Type B pancreatic cell (in vitro differentiated cells): ENCODE measurements at places on chromosomes 6 and 20. TPM values are rescaled to one million over a fixed set of nuclear protein-coding genes. Genes with fewer than 3 reads are reported as not detected.

GRCh38 chr6:77010931-77011542 lies 452.3 kb downstream of the HTR1B start:
- no peaks in the 10 kb centered on the region for H3K4me1 ChIP-seq
- no peak overlapping the region for H3K4me3 ChIP-seq
- no peaks in the 10 kb centered on the region for H3K27me3 ChIP-seq
- H3K27ac ChIP-seq, result no peak overlapping the region
- H3K36me3 ChIP-seq, result no peaks in the 10 kb centered on the region

DNA sequence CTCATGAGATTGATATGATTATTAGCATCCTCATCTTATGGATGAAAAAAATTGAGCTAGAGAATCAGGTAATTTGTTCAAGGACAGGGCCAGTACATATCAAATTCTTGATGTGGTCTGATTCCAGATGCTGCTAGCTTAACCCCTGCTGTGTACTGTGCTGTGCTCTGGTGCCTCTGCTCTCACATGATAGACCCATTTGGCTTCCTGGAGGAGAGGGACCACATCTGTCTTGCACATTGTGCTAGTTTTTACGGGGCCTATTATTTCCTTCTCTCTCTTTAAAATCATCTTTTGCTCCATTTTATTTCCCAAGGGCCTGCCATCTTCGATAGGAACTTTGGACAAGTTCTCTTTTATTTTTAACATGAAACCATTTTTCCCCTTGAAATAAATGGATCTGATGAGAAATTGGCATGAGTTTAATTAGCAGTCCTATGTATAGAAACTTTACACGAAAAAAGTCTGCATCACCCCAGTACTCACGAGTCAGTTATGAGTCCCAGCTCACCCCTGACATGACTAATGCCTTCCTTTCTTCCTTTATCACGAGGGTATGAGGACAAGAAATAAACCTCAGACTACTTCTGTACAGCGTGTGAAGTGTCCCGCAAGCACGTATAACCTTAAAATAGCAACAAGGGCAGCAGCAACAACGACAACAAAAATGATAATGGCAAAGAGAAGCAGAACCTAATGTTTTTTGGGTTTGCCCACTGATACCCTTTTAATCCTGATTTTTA lies 26.5 kb downstream of the CD109 start:
- peaks cover 8% of the 10 kb centered on the region for H3K4me1 ChIP-seq
- H3K36me3 ChIP-seq, result no peaks in the 10 kb centered on the region
- H3K27ac ChIP-seq, result no peak overlapping the region
- DNase-seq, result no peak

GRCh38 chr6:153237670-153238069 lies 106.6 kb upstream of the RGS17 start:
- no peak overlapping the region for H3K4me3 ChIP-seq
- H3K27me3 ChIP-seq, result peaks cover 6% of the 10 kb centered on the region
- no peaks in the 10 kb centered on the region for H3K4me1 ChIP-seq
- H3K36me3 ChIP-seq, result no peaks in the 10 kb centered on the region

- H3K27me3 ChIP-seq, result peaks cover 19% of the 10 kb centered on the region
- no peak overlapping the region for H3K4me3 ChIP-seq
- no peaks in the 10 kb centered on the region for H3K36me3 ChIP-seq
- DNase-seq, result no peak
- H3K4me1 ChIP-seq, result no peaks in the 10 kb centered on the region
Observed at GRCh38 chr6:1267057-1267732, 44.7 kb upstream of the FOXQ1 start.

DNA sequence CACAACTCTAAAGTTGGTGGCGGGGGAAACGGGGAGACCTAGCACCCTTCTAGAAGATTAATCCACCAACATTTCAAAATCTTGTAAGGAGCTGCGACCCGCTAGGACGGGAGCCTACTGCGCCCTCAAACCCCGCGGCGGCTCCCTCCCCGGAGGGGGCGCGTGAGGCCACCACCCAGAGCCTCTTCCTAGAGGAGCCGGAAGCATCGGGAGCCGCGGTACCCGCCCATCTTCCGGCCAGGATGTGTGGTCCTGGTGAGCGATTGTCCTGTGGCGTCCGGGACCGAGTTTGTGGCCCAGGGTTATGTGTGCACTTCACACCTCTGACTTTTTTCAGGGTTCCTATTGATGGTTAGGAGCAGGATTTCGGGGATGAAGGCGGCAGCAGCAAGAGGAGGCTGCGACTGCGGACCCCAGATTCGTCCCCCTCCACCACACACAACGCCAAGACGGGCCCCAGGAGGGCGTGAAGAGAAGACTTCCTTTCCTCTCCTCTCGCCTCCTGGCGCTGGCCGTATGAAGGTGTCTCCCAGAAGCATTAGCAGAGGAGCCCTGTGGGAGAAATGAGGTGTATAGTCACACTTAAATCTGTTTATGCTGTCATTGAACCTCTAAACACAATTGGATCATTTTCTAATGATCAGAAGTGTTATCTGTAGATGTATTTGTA lies 10.7 kb downstream of the ZNF165 start:
- DNase-seq, result no peak
- no peaks in the 10 kb centered on the region for H3K27me3 ChIP-seq
- H3K27ac ChIP-seq, result no peak overlapping the region

- no peaks in the 10 kb centered on the region for H3K27me3 ChIP-seq
- no peak for DNase-seq
- peaks cover 12% of the 10 kb centered on the region for H3K4me1 ChIP-seq
- H3K36me3 ChIP-seq, result peaks cover 23% of the 10 kb centered on the region
- no peak overlapping the region for H3K27ac ChIP-seq
Observed at GRCh38 chr6:16305246-16305725, 66.9 kb downstream of the GMPR start.

- no peak for DNase-seq
- H3K27me3 ChIP-seq, result peaks cover 12% of the 10 kb centered on the region
- H3K4me1 ChIP-seq, result peaks cover 47% of the 10 kb centered on the region
- H3K36me3 ChIP-seq, result peaks cover 21% of the 10 kb centered on the region
- H3K4me3 ChIP-seq, result no peak overlapping the region
Observed at GRCh38 chr6:150684161-150684560, 84.5 kb downstream of the PLEKHG1 start.

TRIM40 gene
- total RNA-seq, result 0.17 TPM in 1 of 2 replicates, not detected in the other

EEF1A2 gene
- 20.5 and 30.2 TPM in 2 replicates for total RNA-seq

SLC26A8 gene
- 0.19 TPM in 1 of 2 replicates, not detected in the other for total RNA-seq

DNA sequence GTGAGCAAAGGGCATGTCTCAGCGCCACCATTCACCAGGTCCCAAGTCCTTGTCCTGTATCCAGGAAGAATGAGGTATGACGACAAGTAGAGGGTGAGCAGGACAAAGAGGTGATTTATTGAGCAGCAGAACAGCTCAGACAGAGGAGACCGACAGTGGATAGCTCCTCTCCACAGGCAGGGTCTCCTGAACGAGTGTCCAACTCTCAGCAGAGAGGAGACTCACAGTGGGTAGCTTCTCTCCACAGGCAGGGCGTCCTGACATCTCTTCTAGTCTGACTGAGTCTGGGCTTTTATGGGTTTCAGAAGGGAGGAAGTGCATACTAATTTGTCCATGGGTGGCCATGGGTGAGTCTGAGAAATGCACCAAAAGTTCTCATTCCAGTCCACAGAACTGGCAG lies 204.7 kb downstream of the ANKRD60 start:
- no peaks in the 10 kb centered on the region for H3K36me3 ChIP-seq
- no peak overlapping the region for H3K4me3 ChIP-seq
- no peak for DNase-seq
- H3K27me3 ChIP-seq, result peaks cover 28% of the 10 kb centered on the region

DNA sequence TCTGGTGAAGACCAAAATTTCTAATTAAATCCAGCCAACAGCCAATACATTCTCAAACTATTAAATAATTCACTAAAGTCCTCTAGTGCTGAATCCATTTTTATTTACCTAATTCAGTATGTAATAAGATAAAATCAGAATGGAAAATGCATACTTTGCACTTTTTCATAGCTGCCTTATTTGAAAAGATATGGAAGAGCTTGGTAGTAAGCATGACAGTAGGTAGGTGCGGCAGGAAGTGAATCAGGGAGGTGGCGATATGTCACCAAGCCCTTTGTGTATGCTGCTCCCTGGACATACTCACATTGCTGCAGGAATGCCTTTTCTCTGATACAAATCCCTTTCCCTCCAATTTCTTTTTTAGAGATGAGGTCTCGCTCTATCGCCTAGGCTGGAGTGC lies 10.2 kb upstream of the TGM3 start:
- no peak overlapping the region for H3K27ac ChIP-seq
- DNase-seq, result no peak
- H3K27me3 ChIP-seq, result peaks cover 10% of the 10 kb centered on the region
- H3K4me1 ChIP-seq, result peaks cover 5% of the 10 kb centered on the region
- no peaks in the 10 kb centered on the region for H3K36me3 ChIP-seq
- H3K4me3 ChIP-seq, result no peak overlapping the region

ENPP4 gene
- total RNA-seq, result 4.9 and 7.4 TPM in 2 replicates
